A549 treated with CORT108297 at 1 μM for 4 hours (cell line): ENCODE measurements at places on chromosomes 16 and 17. TPM values are rescaled to one million over a fixed set of nuclear protein-coding genes. Genes with fewer than 3 reads are reported as not detected.

CCDC40 gene
- total RNA-seq: 5.2 to 7.3 TPM (median 5.8 TPM) in 5 replicates

BIRC5 gene
- total RNA-seq: 100 to 110 TPM (median 107 TPM) in 5 replicates

TPSG1 gene
- total RNA-seq: 0.08 to 0.24 TPM (median 0.13 TPM) in 3 of 5 replicates, not detected in the others

TOP2A gene
- 206 to 295 TPM (median 221 TPM) in 5 replicates for total RNA-seq

ELAC2 gene
- total RNA-seq: 104 to 111 TPM (median 109 TPM) in 5 replicates

ATMIN gene
- 30.8 to 32.2 TPM (median 31.7 TPM) in 5 replicates for total RNA-seq
